Mesothelial cell of epicardium (in vitro differentiated cells): ENCODE measurements at places on chromosomes 5 and 9.

DNA sequence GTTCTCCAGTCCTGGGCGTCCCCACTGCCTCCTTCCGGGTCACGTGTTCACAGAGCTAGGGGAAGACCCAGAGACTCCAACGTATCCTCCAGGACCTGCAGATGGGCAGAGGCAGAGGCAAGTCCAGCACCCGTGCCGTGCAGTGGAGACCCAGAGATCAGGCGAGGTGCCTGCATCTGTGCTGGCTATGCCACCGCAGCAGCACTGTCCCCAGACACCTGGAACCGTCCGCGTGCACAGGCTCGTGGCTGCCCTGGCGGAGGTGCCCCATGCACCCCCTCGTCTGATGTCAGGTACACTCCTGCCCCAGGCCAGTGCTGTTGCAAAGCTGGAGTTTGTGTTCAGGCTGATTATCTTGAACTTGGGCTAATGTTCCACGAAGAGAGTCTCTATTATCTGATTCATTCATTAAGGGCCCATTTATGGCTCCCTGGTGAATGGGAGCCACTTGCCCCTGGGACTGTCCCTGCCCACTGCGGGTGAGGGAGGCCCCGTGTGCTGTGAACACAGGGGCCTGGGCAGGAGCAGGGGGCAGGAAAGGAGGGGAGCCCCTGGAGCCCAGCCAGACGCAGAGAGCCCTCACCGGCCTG lies 13.7 kb downstream of the IRX4 start:
- no peak for DNase-seq

DNA sequence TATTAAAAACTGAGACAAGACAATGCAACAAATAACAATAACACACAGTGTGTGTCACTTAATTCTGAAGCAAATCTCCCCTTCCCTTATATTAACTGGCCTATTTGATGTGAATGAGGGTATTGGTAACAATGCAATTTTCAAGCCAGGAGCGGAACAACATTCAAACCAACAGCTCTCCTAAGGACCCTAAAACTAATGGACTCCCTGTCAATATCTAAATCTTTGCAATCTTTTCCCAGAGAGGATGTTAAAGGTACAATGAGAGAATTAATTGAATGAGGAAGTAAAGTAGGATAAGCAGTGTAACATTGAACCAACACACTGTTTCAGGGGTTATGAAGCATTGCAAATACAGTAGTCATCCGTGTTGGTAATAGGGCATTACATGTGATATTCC lies 311.7 kb downstream of the HTR1A start:
- no peak for DNase-seq

- DNase-seq, result no peak
Observed at GRCh38 chr9:27499451-27499850, 24.6 kb upstream of the IFNK start.

- peak; percentile 84 for DNase-seq
Observed at GRCh38 chr9:128829477-128830251, at the start of gene SPOUT1. Gene SPOUT1, minus strand, starts transcription at chr9:128829794. Its CDS starts 14 bp downstream, at chr9:128829780.

GRCh38 chr9:113559834-113560800 lies 96.6 kb downstream of the RGS3 start:
- no peak for DNase-seq
